Left colon (tissue), 2 donors: ENCODE measurements at places on chromosomes 11 and 22. TPM values are rescaled to one million over a fixed set of nuclear protein-coding genes. Genes with fewer than 3 reads are reported as not detected.
A peak's percentile ranks its signal among the peaks of the same experiment; 100 is the strongest.

Gene ACO2
- total RNA-seq, result 289 TPM

Gene GLB1L3
- not detected for total RNA-seq

GRCh38 chr22:49827853-49828598 lies at the start of gene BRD1:
Gene BRD1 (minus strand): TSS chr22:49827873. CDS start chr22:49824317, 3,556 bp downstream.
- peak; percentile 78 for DNase-seq

Gene MMP13
- total RNA-seq, result not detected

Gene PTPN5
- total RNA-seq, result 0.22 TPM

GRCh38 chr11:119843877-119844276 lies 114.9 kb upstream of the NECTIN1 start:
- DNase-seq, result peak; percentile 33

DNA sequence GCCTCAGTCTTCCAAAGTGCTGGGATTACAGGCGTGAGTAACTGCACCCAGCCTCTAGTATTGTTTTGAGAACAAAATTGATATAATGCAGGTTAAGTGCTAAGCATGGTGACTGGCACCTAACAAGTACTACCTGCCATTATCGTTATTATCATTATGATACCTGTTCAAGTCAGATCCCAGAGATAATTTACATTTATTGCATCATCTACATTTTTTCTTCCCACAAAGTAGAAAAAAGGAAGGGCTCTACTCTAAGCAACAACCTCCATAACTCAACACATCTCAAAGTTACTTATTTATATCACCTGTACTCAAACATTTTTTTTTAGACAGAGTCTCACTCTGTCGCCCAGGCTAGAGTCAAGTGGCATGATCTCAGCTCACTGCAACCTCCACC lies 42.1 kb downstream of the DCDC1 start:
- DNase-seq, result no peak

Gene OR4A16
- not detected for total RNA-seq

- no peak for DNase-seq
Observed at GRCh38 chr22:42214633-42215415, 55.6 kb downstream of the TCF20 start.

- DNase-seq, result no peak
Observed at GRCh38 chr11:14974515-14975251, 2.5 kb upstream of the CALCA start.

Gene POU2AF3
- 6.0 TPM for total RNA-seq

Gene SLC25A18
- not detected for total RNA-seq

- DNase-seq, result peak; percentile 89
Observed at GRCh38 chr11:67303132-67303834, at the start of gene SSH3. Gene SSH3 (plus strand): TSS chr11:67303530. CDS start chr11:67303626, 96 bp downstream.

- no peak for DNase-seq
Observed at GRCh38 chr11:3879216-3879966, 23.9 kb downstream of the STIM1 start.

- DNase-seq, result no peak
Observed at GRCh38 chr11:3867209-3868091, 12.0 kb downstream of the STIM1 start.

DNA sequence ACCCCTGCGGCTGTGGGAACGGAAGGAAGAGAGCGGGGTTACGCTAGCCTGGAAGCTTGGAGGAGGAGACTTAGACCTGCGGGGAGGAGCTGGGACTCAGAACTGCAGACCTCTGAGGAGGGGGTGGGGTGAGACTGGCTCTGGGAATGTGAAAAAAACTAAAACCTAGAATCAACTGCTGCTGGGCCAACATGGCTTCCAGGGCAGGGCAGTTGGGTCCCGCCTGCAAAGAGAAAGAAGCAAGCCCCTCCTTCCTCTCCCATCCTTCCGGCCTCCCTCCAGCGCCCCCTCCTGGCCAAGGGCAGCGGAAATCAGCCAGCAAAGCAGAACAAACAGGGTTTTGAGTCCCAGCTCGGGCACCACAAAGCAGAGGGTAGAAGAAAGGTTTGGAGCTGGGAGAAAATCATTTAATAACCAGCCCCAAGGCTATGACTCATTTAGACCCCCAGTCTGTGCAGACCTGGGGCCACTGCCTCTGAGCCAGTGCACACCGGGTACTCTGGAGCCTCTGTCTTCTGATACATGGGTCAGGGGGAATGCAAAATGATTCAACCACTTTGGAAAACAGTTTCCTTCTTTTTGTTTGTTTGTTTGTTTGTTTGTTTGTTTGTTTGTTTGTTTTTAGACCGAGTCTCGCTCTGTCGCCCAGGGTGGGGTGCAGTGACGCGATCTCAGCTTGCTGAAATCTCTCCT lies 7.3 kb upstream of the NCF4 start:
- peak; percentile 69 for DNase-seq

- no peak for DNase-seq
Observed at GRCh38 chr22:47918276-47918921, 1155.9 kb downstream of the TBC1D22A start.

DNA sequence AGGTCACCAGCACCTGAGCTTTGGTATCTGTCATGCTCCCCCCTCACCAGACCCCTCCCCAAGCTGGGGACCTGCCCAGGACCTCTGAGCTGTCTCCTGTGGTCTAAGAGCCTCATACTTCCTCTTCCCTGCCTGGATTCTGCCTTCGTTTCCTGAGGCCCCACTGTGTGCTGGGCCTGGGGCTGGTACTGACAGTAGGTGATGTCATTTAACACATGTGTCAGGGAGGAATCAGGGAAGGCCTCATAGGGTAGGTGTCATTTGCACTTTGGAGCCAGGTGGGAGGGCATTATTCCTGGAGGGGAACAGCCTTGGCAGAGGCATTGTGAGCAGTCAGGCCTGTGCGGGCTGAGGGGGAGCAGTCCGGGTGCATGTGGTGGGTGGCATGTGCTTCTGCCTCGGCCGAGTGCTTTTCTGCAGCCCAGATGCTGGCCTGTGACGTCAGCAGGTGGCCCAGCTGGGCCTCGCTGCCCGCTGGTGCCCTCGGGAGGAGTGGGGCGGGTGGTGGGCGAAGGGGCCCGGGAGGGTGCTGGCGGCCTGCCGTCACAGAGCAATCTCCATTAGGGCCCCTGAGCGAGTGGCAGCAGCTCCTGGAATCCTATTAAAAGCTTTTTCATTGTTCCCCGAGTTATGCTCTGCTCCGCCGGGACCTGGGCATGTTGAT lies 9.1 kb downstream of the FLRT1 start:
- no peak for DNase-seq
